Foreskin fibroblast (primary cell): ENCODE measurements at places on chromosomes 4 and X.

- DNase-seq = no peak
Observed at GRCh38 chr4:94032754-94033153, 174.9 kb upstream of the SMARCAD1 start.

GRCh38 chrX:55072286-55072685 lies 2.5 kb upstream of the PAGE2B start:
- DNase-seq = no peak

DNA sequence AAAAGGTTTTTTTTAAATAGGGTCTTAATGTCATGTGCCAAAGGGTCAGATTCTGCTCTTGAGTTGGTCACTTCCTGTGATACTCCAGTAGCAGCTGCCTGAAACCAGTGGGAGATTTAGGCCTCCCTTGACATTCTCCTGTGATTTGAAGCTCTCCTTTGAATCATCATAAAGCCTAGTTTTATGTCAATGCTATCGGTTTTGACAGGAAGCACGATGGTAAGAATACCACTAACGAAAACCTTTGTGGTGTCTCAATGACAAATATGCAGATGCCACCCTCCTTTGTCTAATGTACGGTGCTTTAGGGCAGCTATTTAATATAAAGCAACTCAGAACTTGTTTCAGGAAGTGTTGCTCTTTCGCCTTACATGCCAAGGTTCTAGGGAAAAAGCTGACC lies 44.2 kb downstream of the CCNI start:
- no peak for DNase-seq

- DNase-seq = peak; percentile 61
Observed at GRCh38 chr4:169795585-169795984, 37.8 kb upstream of the HPF1 start.

GRCh38 chrX:16804923-16805464 lies 18.7 kb downstream of the TXLNG start:
- no peak for DNase-seq

GRCh38 chr4:158253350-158253980 lies 43.2 kb downstream of the TMEM144 start:
- peak; percentile 82 for DNase-seq

DNA sequence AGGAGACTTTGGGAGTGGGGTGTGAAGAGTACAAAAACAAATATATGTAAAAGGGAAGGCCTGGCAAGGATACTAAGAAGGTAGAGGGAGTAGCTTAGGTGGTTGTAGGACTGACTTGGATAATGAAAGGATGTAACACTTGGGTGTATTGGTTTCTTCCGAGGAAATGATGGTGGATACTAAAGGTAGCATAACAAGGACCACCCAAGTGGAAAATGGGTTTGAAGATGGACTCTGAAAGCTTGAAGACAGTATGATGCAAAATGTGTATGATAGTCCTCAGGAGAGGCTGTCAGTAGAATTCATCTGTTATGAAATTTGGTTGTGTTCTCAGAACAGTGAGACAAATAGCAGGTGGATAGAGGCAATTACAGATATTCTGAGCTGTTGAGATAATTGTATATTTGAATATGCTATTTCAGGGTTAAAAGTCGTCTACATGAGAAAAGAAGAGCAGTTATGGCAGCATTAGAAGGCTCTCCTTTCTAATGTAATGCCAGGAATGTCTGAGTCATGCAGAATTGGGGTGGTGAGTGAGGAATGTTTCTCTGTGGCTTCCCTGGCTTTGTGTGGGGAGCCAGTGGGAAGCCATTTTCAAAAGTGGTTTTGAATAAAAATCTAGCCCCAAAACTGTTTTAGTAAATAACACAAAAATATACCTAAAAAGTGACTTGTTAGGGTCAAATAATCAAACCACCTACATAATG lies 75.6 kb downstream of the FHIP1A start:
- DNase-seq = peak; percentile 81

GRCh38 chr4:10096201-10096977 lies 20.2 kb downstream of the WDR1 start:
- DNase-seq = peak; percentile 96

- no peak for DNase-seq
Observed at GRCh38 chr4:11548597-11549082, 119.9 kb upstream of the HS3ST1 start.

GRCh38 chr4:101993002-101993841 lies 202.7 kb downstream of the BANK1 start:
- DNase-seq = no peak

GRCh38 chrX:86436116-86436515 lies 287.9 kb downstream of the DACH2 start:
- DNase-seq = no peak
